ENCODE measurements at places on chromosomes 16 and 17.

DNA sequence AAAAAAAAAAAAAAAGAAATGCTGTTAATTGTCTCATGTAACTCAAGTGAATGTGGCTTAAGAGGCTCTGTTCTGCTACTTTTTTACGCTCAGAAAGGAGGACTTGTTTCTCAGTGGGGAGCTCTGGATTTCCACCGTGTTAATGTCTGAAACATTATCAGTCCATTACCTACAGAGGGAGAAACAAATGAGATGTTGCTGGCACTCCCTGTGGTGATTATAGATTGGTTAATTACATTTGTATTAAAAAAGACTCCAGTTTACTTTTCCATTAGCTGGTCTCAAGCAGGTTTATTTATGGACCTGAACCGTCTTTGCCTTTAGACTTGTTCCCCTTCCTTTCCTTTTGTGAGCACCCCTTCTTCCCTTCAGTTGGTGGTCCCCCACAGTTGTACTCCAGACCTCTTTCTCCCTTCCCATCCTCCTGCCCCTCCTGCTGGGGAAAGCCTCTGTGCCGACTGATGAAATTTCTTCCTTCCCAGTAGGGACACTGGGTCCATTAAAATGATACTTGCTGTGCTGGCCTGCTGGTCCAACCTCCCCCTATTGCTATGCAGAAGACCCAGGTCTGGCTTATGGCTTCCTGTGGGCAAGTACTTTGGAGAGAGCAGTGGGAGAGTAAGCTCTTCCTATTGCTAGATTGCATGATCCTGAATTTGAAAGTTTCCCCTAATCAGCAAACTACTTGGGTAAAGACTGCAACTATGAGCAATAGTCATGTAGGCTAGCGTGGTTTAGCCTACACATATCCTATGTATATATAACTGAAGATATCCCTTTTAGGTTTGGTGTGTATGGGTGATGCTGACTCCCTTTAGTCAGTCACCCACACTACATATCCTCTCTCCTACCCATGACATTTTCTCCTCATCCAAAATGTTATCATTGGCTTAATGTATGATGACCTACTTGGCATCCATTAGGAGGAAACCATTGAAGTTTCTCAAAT lies 8.1 kb downstream of the CDC6 start:
- DNase-seq: no peak

DNA sequence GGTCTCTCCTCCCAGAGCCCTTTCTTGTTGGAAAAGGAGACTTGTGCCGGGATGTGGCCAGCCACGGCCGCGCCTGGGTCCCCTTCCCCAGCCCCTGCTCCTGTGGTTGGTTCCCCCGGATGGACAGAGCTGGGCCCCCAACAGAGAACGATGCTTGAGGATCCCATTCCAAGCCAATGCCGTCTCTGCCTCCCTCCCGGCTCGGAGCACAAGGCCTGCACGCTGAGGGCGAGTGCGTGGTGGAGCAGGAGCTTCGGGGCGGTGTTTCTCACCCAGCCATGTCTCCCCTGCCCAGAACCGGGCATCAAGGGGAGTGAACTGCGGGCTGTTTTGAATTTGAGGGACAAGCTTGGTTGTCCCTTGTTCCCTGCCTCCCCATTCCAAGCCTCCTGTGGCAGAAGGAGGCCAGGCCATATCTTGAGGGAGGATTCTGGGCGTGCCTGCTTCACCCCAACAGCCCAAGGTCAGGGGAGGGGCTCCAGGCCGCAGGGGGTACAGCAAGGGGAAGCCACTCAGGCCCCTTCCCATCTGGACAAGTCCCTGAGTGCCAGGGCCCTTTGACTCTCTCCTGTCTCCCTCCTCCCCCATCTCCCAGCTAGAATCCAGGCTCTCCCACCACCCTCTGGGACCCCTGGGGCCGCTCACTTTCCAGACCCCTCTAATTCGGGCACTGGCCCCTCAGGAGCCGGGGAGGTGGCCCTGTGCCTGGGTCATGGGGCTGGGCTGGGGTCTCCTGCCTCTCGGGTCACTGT lies 43.6 kb downstream of the SOCS3 start:
- DNase-seq: no peak

GRCh38 chr16:29644973-29645693 lies 17.9 kb upstream of the SPN start:
- DNase-seq: no peak

DNA sequence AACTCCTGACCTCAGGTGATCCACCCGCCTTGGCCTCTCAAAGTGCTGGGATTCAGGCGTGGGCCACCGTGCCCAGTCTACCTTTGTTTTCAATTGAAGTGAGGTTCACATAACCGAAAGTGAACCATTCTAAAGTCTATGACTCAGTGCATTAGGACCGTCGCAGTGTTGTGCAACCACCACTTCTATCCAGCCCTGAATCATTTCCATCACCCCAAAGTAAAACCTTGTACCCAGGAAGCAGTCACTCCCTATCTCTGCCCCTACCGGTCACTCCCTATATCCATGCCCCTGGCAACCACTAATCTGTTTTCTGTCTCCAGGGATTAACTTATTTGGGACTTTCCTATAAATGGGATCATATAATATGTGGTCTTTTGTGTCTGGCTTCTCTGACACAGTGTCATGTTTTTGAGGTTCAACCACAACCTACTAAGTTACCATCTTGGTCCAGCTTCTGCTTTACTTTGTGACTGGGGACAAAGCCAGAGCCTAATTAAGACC lies 28.3 kb upstream of the CDC42EP4 start:
- DNase-seq: no peak

DNA sequence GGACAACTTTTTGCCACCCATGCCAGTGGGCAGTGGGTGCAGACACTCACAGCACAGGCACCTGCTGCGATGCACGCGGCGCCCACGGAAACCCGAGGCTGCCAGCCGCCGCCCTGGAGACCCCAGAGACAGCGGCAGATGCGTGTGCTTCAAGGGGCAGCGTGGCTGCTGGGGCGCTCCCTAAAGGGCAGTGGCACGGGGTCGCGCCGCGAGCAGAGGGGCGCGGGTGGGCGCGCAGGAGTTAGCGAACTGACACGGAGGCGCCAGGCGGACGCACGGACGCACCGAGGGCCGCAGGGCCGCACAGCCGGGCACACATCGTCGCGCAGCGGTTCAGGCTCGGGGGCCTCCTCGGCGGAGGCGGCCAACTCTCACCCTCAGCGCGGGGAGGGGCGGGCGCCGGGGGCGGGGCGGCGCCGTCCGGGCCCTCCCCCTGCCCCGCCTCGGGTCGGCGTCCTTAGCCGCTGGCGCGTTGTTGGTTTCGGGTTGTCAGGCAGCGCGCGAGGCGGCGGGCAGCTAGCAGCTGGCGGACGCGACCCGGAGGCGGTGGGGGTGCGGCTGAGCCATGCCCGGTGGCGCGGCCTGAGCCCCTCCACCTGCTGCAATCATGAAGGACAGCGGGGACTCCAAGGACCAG lies at the start of gene KIF19:
TSS of gene KIF19 (plus strand) at position 484 of the 637 bp plus-strand sequence. CDS start at position 608, 124 bp downstream.
- no peak for DNase-seq

DNA sequence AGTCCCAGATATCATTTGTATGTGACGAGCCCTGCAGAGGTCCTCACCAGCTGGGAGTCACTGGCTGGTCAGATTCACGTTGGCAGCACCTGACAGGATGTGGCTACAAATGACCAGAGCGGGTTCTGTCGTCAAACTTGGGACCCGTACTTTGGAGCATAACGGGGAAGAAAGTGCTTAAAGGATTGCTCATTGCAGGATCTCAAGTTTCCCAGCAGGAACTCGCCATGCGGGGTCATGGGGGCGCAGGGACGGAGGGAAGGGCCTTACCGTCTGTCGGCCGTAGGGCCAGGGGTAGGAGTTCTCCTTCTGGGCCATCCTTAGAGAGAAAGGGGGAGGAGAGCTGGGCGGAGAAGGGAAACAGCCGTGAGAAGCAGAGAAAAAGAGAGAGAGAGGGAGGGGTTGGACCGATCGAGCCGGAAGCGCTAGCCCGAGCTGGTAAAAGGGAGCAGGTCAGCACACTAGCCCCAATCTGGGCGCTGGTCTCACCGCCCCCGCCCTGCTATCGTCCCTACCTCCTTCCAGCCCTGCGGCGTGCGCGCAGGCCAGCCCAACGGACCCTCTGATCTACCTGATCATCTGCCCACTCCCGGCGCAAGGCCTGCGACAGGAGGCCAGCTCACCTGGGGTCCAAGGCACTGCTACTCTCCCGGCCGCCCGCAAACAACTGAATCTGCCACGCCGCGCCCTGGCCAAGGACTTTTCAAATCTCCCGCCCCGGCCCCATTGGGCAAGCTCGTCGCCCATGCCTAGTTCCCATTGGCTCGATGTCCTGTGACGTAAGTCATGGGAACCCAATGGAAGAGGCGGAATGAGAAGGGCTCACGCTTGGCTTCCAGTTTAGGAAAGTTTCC lies at the start of gene AURKB:
TSS of gene AURKB (minus strand) at position 669 of the 854 bp plus-strand sequence. CDS start at position 318, 351 bp downstream.
- DNase-seq: peak; percentile 83

DNA sequence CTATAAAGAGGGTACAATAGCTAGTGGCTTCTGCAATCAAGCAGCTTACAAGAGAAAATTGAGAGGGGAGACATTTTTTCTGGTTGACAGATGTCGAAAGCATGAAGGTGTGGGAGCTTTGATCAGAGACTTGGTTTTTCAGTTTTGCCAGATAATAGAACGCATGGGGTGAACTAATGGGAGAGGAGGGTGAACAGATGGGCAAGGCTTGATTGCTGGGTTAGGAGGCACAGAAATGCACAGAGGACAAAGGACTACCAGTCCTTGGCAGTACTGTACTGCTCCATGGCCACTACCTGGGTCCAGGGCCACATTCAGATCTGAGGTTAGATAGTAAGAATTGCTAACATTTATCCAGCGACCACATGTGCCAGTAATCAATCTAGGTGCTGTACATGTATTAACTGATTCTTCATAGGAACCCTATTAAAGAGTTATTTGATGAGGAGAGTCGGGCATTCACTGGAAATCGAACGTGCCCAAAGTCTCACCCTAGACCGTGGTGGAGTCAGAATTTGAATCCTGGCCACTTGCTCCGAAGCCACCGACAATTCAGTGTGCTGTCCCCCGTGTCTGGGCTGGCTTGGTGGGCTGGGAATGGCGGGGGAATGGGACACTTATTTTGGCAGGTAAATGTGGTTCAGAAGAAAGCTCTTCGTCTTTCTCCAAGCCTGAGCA lies 873 bp upstream of the KSR1 start:
- DNase-seq: no peak

- no peak for DNase-seq
These were observed 70.5 kb downstream of the GAS7 start for GRCh38 chr17:10127819-10128425.

DNA sequence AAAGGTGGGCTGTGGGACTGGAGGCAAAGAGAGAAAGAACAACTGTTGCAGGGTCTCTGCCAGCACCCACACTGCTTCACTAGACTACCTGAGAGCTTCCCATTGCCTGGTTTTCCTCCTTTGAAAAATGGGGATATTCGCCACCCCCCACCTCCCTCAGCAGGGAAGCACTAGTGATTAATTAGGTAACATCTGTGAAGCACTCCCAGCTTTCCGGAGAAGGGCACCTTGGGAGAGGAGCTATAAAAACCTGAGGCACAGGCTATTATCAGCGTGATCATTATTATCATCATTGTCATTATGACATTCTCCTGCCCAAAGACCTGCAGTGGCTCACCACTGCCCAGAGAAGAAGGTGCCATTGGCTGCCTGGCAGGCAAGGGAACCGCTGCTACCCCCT lies 83.5 kb downstream of the XYLT1 start:
- no peak for DNase-seq

DNA sequence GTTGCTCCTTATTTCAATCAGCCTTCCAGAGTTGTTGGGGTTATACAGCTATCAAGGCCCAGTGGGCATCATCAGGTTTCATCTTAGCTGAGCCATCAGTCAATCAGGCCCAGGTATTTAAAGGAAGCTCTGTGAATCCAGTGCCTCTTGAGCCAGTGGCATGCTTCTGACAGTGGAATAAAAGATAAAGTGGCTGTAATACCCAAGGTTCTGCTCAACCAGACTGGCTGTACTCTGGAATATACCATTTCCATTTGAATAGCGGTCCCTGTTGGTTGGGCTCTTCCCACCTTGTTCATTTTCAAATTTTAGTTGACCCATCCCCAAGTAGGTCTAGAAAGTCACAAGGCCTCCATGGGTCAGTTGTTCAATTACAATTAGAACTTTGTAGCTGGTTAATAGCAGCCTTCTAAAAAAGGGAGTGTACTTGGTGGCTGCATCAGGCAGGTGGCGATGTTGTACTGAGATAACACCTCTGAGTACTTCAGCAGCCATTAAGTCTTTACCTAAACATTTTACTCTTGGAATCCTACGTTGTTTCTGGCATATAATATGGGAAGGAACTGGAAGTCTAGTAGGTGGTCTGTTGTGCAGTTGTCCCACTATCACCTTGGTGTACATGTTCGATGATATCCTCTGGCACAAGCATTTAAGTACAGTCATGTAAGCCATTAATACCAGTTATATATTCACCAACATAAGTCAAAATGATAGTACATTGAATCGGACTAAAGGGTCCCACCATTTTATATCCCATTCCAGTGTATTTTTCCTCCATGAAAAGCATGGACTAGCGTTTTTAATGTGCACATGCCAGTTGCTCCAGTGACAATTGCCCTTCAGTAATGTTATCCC lies 294.1 kb downstream of the BCAS3 start:
- DNase-seq: peak; percentile 3

GRCh38 chr16:11452298-11452697 lies 107.0 kb downstream of the RMI2 start:
- no peak for DNase-seq
